ENCODE measurements at places on chromosomes 6 and 20.
A peak's percentile ranks its signal among the peaks of the same experiment; 100 is the strongest.

- DNase-seq = peak; percentile 43
Measured at GRCh38 chr6:157823001-157823527, at the start of gene SNX9. SNX9 (plus strand) TSS chr6:157823246; CDS start chr6:157823435, 189 bp downstream.

GRCh38 chr6:102381203-102381602, 987.7 kb downstream of the GRIK2 start:
- DNase-seq = no peak

GRCh38 chr6:36984581-36985416, 1.2 kb downstream of the MTCH1 start:
- no peak for DNase-seq

DNA sequence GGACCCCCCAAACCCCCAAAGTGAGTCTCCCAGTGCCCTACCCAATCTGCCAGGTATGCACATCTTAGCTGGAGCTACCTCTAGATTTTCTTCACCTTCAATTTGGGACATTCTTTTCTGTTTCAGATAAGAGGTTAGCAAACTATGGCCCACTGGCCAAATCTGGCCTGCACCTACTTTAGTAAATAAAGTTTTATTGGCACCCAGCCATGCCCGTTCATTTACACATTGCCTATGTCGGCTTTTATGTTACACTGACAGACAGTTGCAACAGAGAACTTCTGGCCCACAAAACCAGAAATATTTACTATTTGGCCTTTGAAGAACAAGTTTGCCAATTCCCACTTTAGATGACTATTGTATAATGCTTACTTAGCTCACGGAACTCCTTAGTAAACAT, 55.9 kb upstream of the STX16 start:
- DNase-seq = no peak

DNA sequence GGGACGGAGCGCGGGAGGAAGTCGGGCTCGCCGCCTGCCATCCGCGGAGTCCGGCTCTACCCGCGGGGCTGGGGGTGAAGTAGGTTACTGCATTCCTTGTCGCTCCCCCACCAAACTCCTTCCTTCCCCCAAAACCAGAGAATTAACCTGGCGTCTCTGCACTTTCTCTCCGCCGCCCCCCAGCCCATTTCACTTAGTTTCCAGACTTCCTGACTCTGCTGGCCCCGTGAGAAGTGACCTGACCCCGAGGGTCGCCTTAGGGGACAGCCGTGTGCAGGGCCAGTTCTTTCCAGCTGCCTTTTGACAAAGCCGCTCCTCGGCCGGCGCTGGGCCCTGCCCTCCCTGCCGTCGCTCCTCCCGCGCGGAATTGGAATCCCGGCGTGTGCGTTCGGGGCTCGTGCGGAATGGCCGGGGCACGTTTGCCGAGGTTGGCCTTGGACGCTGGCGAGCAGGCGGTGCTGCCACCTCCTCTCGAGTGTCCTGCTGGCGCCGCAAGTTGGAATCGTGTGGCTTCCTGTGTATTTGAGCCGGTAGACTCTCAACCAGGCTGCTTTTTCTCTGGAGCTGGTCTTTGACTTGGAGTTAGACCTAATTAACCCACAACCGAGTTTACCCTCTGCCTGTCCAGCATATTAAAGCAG, 650 bp downstream of the DCBLD1 start:
- peak; percentile 30 for DNase-seq

DNA sequence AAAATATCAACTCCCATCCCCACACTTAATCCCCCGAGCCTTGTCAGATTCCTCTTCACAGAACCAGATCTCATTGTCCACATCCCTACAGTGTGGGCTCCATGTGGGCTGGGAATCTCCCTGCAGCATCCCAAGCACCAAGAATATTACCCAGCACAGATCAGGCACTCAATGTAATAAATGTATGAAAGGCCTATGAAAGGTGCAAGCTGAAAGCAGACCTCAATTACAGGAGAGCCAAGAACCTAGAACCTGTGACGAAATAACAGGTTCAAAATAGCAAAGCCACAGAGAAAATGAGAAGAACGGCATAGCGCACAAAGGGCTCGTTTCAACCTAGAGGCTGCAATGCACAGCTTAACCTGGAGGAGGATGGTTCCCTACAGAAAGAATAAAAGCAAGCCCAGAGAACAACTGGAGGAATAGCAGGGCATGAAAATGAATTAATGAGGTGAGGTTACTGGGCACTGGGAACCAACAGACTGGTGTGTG, 3.1 kb downstream of the SLC23A2 start:
- no peak for DNase-seq

- peak; percentile 80 for DNase-seq
Measured at GRCh38 chr6:43627008-43627825, 1.8 kb downstream of the GTPBP2 start.

GRCh38 chr6:31727717-31728671, 1.1 kb downstream of the DDAH2 start:
- no peak for DNase-seq

DNA sequence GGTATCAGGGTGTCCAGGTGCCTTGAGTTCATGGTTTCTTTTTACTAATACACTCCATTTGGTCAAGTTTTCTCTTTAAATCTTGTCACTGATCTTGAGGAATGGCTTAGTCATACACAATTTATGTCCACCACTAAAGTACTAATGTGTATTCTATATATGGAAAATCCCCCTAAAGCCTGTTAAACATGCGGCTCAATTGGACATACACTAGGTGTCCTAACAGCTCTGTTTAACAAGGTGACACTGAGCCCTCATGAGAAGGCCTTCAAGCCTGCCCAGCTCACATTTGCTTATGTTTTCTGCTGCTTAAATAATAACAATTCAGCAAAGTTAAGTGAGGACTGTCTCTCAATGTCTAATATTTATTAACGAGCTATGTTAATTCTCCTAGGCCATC, 31.5 kb downstream of the PDE7B start:
- no peak for DNase-seq

- DNase-seq = no peak
Measured at GRCh38 chr6:105567140-105567539, 164.3 kb upstream of the PREP start.

- DNase-seq = no peak
Measured at GRCh38 chr6:167151648-167152047, 6.1 kb downstream of the GPR31 start.

DNA sequence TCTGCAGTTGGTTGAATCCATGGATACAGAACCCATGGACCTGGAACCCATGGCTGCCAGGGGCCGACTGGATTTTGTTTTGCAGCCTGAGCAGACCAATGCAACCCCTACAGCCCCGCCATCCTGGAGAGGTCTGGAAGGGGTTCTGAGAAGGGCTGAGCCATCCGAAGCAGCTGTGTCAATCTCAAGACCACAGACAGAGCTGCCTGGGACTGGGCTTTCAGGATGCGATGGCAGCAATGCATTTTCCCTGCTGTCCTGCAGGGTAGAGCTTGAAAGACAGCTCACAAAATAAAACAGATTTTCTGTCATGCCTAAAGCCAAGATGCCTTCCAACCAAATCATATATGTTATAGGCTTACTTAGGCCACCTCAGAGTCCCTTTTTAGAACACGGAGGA, 125.8 kb upstream of the NXT1 start:
- DNase-seq = no peak

DNA sequence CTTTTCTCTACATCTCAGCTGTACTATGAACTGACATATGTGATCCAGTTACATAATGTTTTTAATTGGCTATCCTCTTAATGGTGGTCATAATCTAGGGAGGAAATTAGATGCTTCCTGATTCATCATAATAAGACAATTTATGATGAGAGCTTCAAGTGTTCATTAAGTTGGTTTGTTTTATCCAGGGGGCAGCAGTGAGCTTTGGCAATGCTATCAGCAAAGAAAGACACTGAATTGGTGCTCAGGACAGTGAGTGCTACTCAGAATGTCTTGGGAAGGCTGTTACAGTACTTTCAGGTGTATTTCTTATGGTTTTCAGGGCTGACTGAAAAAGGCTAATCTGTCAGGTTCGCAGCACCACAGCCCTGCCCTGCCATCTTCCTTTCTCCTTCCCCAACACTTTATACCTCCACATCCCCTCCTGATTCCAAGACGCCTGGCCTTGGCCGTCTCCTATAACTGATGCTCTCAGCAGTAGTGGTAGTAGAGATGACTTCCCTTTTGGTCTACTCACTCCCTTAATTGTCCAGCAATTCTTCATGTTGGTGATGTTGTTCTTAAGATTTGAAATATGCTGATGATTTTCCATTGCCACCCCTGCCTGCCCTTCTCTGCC, 67.0 kb upstream of the TNFAIP3 start:
- DNase-seq = no peak

DNA sequence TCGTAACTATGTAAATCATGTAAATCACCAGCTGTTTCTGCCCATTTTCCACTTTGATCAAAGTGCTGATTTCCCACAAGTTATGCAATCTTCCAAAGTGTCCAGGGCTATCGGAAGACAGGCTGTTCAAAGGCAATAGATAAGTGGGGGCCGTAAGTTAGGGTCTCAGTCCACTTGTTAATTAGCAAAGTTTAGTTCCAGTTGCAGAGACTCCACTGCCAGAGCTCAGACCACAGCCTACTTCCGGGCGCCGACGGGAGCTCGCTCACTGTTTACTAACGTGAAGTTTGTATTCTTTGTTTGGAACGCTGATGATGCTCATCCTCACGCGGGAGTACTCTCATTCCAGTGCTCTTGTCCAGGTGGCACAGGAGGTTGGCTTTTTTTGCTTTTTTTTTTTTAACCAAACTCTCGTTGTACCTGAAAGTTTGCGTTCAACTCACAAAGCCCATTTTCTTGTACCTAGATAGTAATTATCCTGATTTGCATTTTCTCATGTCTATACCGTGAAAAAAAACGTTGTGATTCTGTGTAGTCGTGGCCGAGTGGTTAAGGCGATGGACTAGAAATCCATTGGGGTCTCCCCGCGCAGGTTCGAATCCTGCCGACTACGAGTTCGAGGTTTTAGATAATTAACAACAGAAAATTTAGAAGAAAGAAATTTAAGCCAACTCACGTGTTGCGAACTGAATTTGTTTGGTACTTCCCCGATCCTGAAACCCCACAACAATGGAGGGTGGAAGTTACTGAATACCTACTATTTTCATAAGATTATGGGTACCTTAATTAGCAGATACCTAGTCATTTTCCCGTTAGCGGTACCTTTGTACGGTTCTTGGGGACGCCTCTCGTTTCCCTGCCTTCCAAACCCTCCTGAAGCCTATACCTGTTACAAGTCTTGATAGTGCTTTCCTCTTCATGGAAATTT, 29.9 kb upstream of the ZNF184 start:
- peak; percentile 71 for DNase-seq

- DNase-seq = no peak
Measured at GRCh38 chr6:72746276-72746675, 124.4 kb downstream of the KCNQ5 start.

DNA sequence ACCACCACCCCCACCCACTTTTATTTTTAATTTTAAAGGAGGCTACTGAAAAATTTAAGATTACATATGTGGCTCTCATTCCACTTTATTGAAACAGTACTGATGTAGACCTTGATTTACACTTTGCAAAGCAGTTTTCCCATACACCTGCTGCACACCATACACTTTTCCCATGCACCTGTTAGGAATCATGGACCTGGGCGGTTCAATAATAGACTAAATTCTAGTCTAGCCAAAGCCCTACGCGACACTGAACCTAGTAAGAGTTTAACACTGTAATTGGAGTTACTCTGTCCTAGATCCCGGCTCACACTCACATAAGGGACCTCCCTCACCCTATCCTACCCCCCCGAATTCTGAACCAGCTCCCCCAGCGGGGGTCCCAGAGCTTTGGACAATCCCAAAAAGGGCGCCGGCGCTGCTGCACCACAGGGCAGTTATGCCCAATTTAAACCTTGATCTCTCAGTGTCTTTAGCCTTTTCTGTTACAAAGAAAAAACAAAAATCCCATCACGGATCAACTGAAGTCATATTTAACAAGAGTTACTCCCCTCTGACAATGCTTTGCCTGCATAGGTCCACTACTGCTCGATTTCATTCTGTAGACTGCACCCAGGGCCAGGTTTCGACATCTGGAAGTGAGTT, 2.4 kb upstream of the GCLC start:
- DNase-seq = no peak

GRCh38 chr20:51385646-51386530, 156.6 kb downstream of the NFATC2 start:
- no peak for DNase-seq

DNA sequence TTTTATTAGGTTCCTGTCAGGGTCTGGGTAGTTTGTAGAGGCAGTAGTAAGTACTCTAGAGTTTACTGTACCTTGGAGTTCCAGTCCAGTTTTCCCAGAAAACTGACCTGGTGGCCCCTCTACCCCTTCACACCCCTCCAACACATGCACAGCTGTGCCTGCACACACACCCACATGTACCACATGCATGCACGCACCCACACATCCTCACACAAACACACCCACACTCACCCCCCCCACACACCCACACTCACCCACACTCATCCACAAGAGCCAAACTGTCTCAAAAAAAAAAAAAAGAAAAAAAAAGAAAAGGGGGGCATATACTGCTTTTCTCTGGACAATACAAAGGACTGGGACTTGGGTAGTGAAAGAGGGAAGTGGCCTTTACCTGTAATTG, 570.5 kb downstream of the QKI start:
- DNase-seq = no peak

DNA sequence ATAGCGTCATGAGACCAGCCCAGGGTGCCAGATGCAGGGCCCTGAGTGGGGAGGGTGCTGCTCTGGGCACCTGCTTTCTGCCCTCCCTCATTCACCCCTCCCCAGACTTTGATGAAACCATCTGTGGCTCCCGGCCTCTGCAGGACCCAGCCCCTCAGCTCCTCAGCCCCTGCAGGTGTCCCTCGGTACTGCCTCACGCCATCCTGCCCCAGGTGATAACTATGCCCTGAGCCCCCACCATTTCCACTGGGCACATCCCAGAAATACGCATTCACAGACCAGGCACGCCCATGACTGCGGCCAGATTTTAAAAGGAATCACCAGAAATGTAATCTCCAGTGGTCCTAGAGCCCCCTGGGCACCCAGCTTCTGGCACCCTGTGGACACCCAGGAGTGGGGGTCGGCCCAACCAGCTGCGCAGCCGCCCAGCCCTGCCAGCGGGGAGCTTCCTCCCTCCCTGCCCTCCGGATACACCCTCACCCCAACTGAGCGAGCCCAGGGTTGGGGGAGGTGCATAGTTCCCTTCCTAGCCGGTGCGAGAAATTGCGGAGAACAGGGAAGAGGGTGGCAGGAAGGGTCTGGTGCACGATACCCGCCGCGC, 615 bp upstream of the NTSR1 start:
- no peak for DNase-seq

GRCh38 chr6:113636357-113636824, 220.8 kb upstream of the MARCKS start:
- DNase-seq = no peak

Measured in DMS153 (cell line).